CD4-positive, alpha-beta T cell treated with Interleukin-12 subunit alpha and Interleukin-12 subunit beta, for 1 hour (primary cell): ENCODE measurements at places on chromosomes 3 and 15.
A peak's percentile ranks its signal among the peaks of the same experiment; 100 is the strongest.

- no peak for DNase-seq
Measured at GRCh38 chr3:17033516-17034168, 148.9 kb downstream of the PLCL2 start.

DNA sequence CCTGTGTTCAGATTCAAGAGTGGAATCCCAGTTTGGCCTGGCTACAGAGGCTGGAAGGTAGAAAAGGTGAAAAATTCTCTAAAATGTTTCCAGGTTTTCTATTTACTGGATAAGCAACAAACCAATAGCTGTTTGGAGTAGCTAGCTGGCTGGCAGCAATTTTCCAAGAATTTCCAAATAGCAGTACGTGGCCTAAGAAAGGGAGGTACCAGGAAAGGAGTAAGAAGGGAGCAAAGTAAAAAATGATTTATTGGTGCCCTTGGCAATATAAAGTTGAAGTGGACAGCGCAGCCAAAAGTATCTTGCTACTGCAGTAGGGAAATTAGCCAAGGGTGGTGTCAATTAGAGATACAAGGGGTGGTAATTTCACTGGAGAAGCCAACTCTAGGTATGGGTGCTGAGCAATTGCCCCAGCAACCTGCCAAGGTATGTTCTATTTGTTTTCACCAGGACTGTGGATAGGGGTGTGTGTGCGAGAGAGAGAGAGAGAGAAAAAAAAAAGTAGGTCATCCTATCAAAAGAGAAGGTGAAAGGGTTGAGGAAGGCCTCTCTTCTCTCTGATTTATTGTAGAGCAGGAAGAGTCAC lies 40.8 kb upstream of the THBS1 start:
- DNase-seq: no peak

DNA sequence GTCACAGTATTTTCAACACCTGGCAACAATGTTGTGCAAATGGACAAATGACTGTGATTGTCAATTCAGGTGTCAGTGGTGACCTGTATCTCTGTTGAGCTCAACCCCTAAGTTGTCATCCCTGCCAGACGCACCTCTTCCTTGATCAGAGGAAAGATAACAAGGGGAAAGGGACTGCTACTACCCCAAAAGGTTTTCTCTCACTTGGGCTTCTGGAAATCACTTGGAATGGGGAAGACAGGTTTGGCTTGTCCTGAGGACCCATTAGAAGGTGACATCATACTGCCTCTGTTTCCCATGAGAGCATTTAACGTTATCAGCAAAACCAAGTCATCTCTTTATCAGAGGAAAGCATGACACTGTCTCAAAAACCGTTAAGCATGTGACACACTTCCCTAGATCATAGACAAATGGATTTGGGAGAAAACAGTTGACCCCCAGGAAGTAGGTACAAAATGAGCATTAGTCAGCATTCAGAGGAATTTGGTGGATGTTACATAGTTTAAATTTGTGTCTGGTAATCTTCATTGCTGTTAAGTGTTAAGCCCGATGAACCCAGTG lies 769.5 kb downstream of the GRM7 start:
- no peak for DNase-seq

DNA sequence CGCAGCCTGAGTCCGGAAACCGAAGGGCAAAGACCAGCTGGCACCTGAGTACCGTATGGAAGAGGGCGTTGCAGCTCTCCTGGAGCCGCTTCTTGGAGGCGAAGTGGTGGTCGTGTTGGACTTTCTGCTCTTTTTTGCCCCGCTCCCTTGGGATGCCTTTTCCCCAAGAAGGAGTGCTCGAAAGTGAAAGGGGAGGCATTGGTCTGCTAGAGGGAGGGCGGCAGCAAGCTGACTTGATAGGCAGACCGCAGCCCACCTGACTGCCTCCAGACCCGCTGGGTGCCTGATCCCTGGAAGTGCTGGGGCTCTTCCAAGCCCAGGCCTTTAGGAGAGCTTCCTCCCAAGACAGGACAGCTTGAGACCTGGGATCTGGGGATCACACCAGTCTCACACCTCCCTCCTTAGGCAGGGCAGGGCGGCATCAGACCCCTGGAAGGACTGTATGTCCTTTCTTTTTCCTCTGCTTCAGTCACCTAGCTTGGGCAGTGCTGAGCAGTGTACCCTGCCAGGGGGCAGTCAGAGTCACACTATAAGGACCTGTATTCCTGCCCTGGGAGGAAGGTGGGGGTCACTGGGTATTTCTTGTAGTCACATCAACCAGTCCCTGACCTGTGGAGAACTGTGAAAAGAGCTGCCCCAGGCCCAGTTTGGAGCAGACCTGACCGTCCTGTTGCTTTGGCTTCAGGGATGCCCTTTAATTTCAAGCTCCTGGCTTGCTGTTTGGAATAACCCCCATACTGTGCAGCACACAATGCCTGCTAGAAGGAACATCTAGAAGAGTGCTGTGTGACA lies 2.1 kb downstream of the ACVR2B start:
- DNase-seq: no peak

DNA sequence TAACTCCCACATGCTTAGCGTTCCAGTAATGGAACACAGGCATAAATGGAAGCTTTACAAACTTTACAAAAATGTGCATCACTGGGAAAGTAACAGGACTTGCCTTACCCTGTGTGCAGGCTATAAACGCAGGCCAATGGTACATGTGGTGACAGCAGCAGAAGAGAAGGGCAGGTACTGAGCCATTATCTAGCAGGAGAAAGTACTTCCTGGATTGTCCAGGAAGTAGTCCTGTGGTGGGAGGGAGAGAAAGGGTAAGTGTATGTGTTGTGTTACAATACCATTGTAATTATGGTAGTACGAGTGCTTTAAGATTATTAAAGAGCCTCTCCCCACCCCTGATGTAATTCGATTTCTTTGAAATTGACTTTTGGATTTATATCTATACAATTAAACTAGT lies 5.3 kb downstream of the ATP1B3 start:
- no peak for DNase-seq

GRCh38 chr15:67199881-67200763 lies 54.3 kb downstream of the AAGAB start:
- no peak for DNase-seq

DNA sequence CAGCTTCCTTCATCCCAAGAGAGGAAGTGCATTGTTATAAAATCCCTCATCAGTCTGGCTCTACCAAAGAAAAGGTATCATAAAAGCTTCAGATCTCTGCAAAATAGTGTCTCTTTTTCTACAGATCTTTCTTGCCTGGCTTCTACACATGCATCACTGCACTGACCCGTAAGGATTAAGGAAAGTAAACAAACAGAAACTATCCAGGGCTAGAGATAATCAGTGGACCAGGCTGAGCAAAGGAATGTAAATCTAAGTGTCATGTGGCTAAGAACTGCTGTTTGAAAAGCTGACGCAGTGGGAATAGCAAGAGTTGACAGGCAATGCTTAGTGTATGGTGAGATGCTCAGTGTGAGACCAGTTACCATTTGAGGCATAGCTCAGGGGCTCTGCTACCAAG lies 339.7 kb downstream of the IL5RA start:
- no peak for DNase-seq

GRCh38 chr15:60469893-60470641 lies 8.9 kb downstream of the ICE2 start:
- no peak for DNase-seq

- no peak for DNase-seq
Measured at GRCh38 chr15:49990835-49991545, 128.0 kb downstream of the ATP8B4 start.

DNA sequence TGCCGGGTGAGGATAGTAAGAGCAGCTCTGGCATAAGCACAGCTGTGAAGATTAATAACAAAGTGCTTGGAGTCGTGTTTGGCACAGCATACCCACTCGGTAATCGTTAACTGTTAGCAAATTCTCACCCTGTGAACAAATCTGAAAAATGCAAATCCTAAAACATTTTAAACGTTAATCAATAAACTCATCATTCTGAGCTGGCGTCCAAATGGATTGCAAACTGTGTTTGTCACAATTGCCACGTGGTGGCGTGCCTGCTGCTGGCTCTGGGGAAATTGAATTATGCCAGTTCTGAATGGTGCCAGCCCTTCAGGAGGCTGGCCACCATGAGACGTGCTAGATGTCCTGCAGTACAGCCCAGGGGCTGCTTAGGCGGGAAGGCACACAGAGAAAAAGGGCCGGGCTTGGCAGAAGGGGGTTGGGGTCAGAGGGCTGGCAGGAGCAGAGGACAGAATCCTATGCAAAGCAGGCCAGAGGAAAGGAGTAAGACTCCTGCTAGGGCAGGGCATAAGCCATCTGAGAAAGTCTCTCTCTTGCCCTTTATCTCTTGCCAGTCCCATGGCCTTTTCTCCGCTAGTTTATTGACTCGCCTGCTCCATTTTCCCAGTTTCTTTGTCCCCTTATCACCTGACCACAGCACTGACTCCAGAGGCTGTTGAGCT lies 22.1 kb upstream of the POLG start:
- no peak for DNase-seq

DNA sequence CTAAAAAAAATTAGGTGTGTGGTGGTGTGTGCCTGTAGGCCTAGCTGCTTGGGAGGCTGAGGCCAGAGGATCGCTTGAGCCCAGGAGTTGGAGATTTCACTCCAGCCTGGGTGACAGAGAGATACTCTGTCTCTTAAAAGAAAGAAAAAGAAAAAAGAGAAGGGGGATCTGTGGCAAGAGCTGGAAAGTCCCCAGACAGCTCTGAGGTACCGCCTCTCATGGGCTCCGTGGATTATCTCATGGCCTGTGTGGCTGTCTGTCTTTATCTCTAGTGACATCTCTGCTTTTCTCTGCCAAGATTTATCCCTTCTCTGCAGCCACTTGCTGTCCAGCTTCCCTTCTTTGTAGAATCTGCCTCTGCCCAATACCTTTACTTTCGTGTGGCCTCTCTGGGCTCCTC lies 5.7 kb downstream of the EXOSC7 start:
- DNase-seq: peak; percentile 19
